ENCODE measurements at places on chromosomes 4 and X. TPM values are rescaled to one million over a fixed set of nuclear protein-coding genes. Genes with fewer than 3 reads are reported as not detected.

Gene ARX
- not detected for polyA plus RNA-seq

Gene HPRT1
- polyA plus RNA-seq: 43.2 TPM

- DNase-seq: no peak
Measured at GRCh38 chr4:41132055-41132683, 82.2 kb downstream of the APBB2 start.

GRCh38 chr4:147370473-147370872 lies 110.4 kb upstream of the EDNRA start:
- no peak for DNase-seq

- no peak for DNase-seq
Measured at GRCh38 chrX:27807690-27808089, at the start of gene MAGEB10. Gene MAGEB10, plus strand, starts transcription at chrX:27807990. Its CDS starts 13,317 bp downstream, at chrX:27821307.
